ENCODE measurements at places on chromosomes 2 and 18.

DNA sequence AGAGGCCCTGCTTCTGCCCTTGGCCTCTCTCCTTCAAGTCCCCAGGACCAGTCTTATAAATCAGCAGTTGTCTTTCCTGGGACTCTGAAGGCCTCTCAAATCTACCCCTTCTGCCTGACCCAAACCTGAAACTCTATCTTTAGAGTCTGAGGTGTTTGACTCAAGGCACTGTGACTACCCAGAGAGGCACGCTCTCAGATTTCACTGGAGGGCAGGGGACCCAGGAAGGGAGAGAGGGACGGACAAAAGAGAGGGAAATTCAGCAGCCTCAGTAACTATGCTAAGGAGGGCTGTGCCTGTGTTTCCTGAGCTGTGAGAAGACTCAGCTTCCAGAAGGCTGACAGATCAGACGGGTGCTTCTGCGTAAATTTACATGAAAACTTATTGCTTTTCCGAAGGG, 217.8 kb downstream of the HAUS1 start:
- no peak for DNase-seq

GRCh38 chr18:49639643-49640391, 78.0 kb downstream of the LIPG start:
- DNase-seq = no peak

DNA sequence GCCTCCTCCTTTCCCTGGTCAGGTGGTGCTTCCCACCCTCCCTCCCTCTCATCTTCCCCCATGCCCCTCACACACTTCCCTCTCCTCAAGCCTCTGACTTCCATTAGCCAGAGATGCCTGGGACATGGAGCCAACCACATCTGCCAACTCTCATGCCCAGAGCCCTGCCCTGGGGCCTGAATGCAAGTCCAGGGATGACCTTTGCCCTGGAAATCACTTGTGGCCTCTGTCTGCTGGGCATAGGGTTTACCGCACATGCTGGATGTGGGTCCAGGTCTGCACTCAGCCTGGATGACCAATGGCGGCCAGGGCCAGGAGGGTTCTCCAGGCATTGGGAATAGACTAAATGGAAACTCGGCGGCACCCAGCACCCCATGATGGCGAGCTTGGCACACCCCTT, 98.9 kb downstream of the SEPTIN10 start:
- DNase-seq = no peak

DNA sequence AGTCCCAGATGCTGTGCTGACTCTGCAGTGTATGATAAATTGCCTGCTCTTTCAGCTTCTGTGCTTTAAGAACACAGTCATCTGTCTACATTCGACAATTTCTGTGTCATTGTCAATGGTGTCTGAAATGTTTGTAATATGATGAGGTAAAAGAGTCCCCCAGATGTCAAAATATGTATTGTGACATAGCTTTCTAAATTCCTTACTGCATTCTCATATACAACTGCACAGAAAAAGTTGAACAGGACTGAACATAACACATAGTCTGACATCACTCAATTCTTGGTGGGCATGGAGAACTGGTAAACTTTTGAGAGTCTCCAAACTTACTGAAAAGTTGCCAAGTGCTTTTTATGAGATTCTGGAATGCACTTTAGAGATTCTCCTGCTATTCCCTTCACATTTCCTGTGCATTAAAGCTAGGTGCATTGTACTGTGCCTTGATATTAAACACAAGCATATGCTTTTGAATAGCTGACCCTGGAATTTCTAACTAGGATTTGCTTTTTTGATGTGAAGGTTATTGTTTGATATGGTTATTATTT, 48.1 kb upstream of the ARHGAP28 start:
- DNase-seq = no peak

DNA sequence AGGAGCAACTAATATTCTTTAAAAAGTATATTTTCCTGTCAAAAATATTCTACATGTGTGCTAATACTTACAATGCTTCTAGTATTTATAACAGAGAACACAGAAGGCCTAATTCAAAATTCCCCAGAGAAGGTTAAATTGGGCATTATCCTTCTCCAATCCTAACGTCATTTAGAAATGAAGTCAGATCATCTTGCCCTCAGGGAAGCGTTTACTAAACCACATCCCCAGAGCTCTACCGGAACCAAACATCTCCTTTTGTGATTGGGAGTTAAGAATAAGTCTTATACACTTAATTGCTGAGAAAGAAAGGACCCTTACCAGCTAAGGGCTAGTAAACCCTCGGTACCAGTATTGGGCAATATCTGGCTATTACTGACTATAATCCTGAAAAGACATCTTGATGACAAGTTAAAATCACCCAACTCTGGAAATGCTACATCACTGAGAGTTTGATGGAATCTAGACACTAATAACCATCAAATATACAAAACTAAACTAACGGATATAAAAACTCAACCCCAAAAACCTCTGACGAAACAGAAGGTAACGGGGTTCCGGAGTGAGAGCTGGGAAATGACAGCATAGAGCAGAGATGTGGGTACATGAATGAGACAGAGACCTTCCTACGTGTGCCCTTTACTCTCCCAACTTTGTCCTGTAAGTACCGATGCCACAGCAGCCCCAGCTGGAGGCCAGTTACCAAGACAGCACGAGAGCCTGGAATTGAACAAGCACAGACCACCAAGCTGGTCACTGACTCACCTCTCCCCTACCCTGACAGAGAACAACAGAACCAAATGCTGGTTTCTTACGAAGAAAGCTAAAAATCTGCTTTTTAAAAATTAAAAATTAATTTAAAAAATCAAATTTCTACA, 35.0 kb downstream of the WDSUB1 start:
- DNase-seq = no peak
